ENCODE measurements at places on chromosomes 7 and 10.

DNA sequence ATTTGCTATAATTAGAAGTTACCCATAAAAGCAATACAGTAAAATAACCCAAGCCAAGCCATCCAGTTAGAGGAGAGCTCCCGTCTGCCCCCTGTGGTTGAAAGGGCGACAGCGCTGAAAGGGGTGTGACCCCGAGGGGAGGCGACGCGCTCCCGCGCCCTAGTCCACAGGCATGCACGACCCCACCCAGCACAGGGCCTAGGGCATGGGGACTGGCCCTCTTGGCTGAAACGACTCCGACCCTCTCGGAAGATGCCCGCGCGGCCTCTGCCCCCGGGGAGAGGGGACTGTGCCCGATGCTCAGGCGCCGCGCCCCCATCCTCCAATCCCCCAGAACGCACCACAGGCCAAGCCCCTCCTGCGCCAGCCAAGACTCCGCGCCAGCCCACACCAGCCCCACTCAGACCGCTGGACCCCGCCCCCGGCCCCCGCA is 64.0 kb downstream of the CSGALNACT2 start:
- peak; percentile 16 for DNase-seq

DNA sequence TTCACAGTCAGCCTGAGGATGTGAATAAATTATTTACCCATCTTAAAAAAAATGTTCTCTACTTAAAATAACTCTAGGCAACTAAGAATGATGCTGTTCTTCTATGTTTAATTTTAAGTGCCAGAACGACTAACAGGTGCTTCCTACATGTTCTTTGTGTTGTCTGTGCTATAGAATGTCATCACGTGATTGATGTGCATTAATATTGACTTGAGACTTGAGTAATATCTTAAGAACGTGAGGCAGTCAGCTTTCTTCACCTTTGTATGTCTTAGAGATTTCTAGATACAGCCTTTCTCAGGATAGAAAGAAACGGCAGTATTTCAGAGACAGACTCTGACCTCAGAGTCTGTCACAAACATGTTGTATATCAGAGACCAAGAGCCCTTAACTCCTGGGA is 274.6 kb downstream of the KCND2 start:
- no peak for DNase-seq

DNA sequence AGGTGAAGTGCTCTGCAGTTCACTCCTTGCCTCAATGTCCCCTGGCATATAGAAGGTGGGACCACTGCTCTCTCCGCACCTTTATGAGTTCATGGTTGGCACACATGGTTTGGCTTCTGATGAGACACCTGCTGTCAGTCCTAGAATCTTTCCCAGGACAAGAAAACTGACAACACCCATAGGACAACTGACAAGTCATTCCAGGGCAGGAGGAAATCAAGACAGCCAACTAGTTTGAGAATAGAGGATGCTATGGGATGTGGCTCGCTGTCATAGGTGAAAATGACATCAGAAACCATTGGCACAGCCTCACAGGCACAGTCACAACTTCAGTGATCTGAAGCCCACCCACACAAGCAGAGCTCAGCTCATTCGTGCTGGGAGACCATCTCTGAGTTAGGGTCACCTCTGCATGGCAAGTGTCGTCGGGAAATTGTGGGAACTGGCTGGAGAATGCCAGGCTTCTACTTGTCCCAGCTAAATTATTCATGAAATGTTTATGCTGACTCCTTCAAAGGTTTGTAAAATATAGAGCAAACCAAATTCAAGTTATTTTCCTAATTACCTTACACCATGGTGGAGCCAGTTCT is 762.4 kb downstream of the GRID1 start:
- DNase-seq = no peak

DNA sequence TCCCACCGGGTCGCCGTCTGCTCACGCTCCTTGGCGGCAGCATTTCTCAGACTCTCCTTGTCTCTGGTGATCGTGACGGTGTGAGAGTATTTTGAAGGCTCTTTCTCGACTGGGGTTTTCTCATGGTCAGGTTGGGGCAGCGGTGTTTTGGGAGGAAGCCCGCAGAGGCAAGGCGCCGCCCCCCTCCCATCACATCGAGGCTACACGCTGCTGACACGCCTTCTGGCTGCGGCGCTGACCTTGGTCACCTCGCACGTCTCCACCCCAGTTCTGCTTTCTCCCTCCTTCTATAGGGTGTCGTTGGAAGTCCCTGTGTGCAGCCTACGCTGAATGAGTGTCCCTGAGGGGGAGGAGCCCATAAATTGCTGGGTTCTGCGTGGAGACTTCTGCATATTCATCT is 55.2 kb downstream of the GLRX3 start:
- DNase-seq = no peak

DNA sequence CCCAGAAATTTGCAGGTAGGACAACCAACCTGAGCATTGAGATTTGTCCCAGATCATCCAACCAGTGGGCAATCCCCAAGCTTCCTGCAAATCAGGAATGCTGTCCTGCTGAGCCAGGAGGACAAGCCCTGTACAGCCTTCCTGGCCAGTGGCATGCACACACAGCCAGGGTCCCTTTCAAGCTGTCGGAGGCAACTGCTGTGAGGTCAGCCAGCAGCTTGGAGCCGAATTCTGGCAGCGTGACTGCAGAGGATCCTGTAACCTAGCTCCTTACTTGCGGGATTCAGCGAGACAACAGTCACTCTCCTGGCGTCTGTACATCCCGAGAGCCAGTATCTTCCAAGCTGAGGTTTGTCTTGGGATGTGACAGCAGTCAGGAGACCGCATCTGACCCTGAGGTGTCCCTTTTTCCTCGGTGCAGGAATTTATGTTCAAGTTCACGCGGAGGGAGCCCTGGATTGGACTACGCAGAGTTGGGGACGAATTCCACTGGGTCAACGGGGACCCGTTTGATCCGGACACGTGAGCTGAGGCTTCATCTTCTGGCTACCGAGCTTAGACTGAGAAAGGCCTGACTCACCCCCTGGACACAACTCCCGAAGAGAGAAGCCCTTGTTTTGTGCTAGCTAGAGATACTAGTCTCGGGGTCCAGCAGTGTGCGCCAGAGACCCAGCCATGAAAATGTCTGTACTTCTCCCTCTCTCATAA is 18.3 kb downstream of the CLEC2L start:
- no peak for DNase-seq

- DNase-seq = no peak
Observed at GRCh38 chr10:53401536-53401935, 629.0 kb upstream of the MBL2 start.

GRCh38 chr7:23121165-23121564 is 15.6 kb downstream of the KLHL7 start:
- DNase-seq = no peak

DNA sequence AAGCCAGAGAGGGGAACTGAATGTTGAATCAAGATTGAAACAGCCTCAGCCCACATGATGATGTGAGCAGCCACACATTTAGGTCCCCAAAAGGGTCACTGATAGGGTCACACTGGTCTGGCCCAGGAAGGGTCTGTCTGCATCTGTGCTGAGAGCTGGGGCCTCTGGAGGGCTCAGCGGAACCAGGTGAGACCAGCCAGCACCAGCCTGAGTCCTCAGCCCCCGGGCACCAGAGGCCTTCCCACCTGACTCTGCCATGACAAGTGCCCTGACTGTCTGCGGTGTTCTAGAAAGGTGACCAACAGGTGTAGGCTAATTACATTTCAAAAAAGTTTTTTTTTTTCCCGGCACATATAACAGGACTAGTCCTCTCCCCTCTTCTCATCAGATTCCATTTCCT is 76.2 kb downstream of the WDR11 start:
- no peak for DNase-seq

- no peak for DNase-seq
Observed at GRCh38 chr7:40851001-40851400, 716.2 kb downstream of the SUGCT start.

DNA sequence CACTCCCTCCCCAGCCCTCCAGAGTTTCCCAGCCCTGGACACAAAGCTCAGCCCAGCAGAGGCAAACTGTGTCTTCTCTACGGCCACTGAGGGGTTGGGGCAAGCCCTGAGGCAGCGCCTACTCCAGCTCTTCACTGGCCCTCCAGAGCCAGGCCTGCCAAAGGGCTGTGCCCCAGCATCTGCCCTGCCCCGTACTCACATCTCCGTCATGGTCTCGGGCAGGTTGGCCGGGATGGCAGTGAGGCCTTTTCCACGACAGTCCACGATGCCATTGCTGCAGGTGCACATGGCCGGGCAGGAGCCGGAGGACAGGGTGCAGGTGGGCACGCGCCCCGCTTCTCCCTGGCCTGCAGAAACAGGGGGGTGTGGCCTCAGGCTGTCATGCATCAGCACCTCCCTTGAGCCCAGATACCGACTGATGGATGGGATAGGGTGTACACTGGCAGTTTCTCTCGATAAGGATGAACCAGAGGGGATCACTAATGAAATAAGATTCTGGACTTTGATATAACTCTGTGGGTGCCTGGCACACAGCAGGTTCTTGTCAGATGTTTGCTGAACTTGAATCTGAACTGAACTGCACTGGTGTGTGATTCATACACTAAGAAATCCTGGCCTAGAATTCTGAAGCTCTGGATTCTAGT is 125.2 kb downstream of the SLIT1 start:
- DNase-seq = no peak

- DNase-seq = no peak
Observed at GRCh38 chr10:5654218-5654755, 12.1 kb downstream of the ASB13 start.

GRCh38 chr10:100345570-100346330 is 1.3 kb upstream of the SCD start:
- DNase-seq = no peak

GRCh38 chr10:116265686-116266085 is 7.3 kb downstream of the GFRA1 start:
- DNase-seq = no peak

DNA sequence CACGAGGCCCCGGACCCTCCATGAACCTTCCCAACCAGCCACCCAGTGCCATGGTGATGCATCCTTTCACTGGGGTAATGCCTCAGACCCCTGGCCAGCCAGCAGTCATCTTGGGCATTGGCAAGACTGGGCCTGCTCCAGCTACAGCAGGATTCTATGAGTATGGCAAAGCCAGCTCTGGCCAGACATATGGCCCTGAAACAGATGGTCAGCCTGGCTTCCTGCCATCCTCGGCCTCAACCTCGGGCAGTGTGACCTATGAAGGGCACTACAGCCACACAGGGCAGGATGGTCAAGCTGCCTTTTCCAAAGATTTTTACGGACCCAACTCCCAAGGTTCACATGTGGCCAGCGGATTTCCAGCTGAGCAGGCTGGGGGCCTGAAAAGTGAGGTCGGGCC is 90.6 kb upstream of the PDCD4 start:
- DNase-seq = no peak

DNA sequence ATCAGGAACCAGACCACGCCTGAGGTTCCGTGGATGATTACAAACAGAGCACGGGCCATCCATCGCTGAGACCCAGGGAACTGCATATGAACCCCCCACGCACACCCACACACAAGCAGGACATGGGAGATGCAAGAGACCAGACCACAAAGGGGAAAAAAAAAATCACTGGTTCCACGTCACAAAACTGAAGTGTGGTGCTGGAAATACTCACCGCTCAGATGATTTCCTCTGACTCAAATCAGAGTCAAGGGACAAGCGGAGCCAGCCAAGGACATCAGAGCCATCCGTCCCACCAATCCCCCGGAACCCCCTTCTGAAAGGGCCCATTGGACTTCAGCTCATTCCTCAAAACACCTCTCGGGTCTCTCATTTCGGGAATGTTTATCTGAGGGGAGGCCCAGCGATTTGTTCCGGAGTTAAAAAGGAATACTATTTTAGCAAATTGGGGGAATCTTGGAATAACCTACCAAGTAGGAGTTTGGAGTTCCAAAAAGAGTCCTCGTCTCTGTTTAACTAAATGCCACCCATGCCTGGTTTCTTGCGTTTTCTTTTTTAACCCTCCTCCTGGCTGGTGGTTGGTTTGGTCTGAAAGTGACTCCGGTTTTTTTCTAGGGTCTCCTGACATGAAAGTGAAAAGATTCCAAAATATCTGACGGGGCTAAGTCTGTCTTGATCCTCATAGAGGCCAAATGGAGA is 15.0 kb downstream of the SNX8 start:
- no peak for DNase-seq

GRCh38 chr7:28955718-28956607 is 2.2 kb downstream of the TRIL start:
- no peak for DNase-seq

DNA sequence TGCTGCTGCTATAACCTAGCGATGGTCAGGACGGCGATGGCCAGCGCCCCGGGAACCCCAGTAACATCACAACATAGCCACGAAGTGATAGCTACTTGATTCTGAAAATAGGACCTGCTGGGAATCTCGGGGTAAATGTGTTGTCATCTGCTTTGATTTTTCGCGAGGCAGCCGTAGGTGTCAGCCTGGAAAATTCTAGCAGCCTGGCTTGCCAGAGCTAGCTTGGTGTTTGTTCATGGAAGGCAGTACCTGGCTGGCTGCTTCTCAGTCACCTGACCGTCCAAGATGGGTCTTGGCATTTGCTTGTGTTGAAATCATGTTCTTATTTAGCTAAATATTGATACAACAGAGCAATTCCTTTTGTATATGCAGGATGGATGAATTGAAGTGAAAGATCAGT is 82.4 kb upstream of the BTBD16 start:
- no peak for DNase-seq

- no peak for DNase-seq
Observed at GRCh38 chr7:157955348-157955999, 618.7 kb downstream of the DNAJB6 start.

GRCh38 chr7:140641524-140642195 is 1.0 kb upstream of the DENND2A start:
- no peak for DNase-seq

DNA sequence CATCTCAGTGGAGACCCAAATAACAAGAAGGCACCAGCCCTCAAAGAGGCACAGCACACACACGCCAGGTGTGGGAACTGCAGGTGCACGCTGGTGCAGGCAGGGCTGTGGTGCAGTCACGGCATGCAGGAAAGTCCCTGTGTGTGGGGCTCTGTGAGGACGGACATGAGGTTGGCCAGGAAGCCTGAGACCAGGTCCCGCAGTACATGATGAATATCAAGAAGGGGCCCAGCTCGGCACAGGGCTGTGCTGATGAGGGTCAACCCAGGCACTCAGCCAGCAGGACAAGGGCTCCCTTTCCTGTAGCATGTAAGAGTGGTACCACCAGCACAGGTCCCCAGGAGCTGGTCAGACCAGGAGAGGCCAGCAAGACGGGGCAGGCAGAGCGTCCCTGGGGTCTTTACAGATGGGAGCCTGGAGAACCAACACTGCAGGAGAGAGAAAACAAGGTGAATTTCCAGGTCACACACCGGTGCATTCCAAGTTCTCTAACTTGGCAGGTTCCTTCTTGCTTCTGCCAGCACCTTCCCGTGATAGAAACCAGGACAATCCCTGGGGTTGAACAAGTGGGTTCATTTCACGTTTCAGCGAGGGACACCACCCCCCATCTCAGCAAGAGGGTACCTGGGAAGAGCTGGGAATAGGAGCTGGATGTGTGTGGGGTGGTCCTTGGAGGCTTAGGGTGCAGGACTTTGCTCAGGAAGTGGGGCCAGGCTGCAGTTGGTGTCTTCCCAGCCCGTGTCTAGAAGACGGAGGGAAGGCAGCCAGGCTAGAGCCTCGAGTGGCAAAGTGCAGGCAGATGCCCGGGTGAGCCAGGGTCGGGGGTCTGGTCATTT is 244.8 kb upstream of the TCERG1L start:
- no peak for DNase-seq
